Activated naive CD4-positive, alpha-beta T cell (primary cell): ENCODE measurements at places on chromosomes 5 and 9.

DNA sequence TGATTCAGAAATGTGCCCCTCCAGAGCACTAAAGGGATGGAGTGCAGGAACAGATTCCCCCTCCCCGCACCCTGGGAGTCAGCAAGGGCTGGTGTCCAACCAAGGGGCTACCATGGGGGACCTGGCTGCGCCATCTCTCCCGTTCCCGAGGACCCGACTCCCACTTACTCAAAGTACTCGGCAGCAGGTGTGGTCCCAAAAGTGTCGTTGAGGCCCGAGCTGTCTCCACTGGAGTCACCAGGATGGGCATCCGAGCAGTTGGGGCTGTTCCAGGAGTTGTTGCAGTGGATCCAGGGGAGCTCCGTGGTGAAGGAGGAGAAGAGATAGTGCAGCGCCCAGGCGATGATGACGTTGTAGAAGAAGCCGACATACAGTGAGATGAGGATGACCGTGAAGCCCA lies 12.9 kb downstream of the SLC6A3 start:
- no peak for DNase-seq

DNA sequence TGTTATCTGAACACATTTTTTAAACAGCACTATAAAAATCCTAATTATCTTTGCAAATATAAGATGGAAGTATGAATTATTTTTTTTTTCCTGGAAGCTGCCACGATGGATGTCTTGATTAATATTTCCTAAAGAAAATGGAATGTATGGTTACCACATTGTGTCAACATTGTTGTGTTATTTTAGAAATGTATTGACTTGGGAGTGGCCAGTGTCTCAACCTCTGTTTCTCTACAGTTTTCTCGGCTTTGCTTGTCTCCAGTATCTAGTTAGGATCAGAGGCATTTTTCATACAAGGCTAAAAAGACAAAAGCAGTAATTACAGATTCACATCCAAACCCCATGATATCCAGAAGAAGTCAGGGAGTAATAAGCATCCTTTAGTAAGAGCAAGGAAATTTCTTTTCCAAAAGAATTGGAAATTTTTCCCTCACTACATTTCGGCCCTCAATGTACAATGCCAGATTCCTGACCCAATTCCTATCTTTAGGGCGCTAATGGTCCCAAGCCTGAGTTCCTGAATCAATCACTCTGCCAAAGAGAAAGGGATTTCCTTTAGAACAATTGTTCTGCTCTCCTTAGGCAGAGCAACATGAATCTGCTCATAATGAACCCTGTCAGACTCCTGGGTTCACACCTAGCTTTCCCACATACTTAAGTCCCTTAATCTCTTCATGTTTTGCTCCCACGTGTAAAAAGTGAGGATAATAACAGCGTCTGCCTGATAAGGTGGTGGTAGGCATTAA lies 111.7 kb downstream of the EDIL3 start:
- no peak for DNase-seq

DNA sequence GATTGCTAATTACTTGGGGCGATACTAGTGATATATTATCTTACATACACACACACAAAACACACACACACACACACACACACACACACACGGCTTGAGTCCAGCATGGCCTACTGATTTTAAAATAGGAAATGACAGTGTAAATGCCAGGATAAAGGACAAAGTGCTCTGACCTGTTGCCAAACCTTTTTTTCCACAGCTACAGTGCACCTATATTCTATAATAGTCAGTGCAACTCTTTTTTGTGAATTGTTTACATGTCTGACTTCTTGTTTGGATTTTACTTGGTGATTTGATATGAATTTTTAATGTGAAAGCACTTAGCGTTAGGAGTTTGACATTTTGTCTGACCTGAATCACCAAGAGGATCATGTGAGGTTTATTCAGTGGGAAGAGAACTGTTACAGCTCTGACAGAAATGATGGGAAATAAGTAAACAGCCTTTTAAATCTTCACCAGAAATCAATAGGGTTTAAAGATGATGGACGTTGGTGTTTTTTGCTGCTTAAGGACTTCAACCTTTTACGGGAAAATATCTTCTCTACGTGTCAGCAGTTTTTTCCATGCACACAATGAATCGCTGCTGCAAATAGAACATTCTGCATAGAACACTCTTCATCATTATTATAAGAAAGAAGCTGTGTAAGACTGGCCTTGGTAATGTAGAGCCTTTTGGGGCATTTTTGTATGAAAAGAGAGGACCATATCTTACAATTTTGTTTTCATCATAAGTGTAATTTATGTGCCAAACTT lies 218.5 kb downstream of the RANBP17 start:
- no peak for DNase-seq

DNA sequence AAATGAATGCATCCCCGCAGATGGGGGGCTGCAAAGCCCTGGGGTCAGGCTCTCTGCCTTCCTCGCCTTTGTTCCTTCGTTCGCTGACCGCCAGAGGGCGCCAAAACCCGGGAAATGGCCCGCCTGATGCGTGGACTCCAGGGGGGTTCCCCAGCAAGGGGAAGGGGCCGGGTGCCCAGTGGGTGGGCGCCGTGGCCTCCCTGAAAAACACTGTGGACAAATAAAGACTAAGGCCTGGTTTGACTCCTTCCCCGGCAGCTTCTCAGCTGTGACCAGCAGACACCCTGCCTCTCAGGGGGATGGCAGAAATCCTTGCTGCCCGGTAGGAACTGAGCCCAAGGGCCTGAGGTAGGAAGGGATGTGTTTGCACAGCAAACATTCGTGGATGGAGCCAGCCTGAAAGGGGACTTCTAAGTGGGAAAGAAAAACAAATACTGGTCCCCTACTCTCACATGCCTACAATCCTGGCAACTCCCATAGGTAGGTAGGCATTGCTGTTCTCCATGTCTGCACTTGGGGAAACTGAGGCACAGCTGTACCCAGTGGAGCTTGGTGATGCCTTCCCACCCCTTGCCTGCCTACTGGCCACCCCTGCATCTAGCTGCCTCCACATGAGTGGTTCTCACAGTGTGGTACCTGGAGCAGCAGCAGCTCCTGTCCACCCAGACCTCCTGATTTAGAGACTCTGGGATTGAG lies 57.7 kb downstream of the DUSP1 start:
- peak; percentile 73 for DNase-seq

DNA sequence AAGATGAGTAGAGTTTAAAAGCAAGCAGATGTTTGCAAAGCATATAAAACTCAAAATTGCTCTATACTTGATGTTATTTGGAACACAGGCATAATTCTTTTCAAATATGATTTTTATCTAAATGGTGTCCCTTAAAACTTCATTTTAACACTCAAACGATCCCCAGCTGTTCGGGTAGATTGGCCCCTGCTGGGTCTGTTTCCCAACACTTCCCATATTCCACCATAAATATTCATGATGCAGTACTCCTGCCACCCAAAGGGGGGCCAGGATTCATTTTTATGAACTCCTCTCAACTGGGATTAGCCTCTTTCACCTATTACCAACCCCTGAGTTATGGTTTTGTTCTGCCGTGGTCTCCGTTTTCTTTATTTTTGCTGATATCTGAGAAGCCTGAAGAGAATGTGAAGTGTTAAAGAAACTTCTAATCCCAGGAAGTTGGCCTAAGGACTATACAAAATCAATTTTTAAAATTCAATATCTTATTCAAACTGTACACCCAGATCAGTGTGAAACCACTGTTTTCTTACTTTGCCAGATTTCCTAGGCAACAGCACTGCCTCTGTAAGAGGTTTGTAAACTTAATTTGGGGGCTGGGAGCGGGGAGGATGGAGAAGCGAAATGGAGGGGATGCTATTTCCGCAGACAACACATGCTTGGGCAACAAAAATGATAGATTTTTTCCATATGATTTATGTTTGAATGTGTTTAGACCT lies 384.1 kb downstream of the DMRT2 start:
- DNase-seq, result no peak

DNA sequence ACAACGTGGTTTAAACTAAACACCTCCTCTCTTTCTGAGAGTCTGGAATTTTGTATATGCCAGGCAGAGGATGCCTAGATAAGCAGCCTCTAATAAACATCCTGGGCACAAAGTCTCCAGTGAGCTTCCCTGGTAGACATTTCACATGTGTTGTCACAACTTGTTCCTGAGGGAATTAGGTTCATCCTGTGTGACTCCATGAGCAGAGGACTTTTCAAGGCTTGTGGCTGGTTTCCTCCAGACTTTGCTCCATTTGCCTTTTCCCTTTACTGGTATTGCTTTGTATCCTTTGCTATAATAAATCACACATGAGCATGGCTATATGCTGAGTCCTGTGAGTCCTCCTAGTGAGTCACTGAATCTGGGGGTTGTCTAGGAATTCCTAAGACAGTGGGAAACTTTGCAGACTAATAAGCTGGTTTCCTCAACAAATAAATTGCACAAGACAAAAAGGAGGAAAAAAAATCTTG lies 77.4 kb downstream of the NR2F1-AS1 start:
- no peak for DNase-seq

DNA sequence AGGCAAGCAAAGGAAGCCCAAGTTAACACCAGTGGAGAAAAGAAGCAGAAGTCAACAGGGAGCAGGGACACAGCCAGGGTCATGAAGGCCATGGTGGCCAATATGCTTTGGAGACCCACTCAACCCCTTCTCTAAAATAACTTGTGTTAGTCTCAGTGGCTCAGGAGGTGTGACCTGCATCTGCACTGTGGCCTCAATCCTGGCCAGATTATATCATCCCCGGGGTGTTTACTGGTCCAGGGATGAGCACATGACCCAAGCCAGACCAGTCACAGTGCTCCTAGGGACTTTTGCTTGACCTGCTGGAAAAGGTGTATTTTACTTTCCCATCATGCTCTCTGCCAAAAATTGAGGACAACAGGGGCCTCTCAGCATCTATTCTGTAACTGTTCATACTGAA lies 105.2 kb downstream of the DPYSL3 start:
- no peak for DNase-seq

- no peak for DNase-seq
Observed at GRCh38 chr9:120916588-120916987, 10.0 kb downstream of the TRAF1 start.

DNA sequence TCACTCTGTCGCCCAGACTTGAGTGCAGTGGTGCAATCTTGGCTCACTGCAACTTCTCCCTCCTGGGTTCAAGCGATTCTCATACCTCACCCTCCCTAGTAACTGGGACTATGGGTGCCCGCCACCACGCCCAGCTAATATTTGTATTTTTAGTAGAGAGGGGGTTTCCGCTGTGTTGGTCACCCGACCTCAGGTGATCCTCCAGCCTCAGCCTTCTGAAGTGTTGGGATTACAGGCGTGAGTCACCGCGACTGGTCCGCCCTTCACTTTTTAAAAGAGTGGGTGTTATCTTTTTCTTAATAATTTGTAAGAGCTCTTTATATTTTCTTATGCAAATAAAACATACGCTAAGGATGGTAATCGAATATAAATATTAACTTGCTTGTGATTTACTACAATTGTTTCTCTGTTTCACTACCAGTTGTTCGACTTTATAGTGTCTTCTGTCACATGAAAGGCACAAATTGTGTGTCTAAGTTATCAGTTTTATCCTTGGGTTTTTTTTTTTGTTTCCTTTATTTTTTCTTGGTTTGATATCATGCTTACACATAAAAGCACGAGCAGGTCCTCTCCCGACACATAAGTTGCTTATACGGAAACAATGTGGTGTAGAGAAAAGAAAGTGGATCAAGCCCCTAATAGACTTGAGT lies 1.9 kb upstream of the GPBP1 start:
- DNase-seq, result no peak

GRCh38 chr5:58750036-58750435 lies 167.2 kb downstream of the RAB3C start:
- DNase-seq, result no peak

GRCh38 chr5:81852291-81853029 lies 101.6 kb upstream of the SSBP2 start:
- DNase-seq, result no peak

DNA sequence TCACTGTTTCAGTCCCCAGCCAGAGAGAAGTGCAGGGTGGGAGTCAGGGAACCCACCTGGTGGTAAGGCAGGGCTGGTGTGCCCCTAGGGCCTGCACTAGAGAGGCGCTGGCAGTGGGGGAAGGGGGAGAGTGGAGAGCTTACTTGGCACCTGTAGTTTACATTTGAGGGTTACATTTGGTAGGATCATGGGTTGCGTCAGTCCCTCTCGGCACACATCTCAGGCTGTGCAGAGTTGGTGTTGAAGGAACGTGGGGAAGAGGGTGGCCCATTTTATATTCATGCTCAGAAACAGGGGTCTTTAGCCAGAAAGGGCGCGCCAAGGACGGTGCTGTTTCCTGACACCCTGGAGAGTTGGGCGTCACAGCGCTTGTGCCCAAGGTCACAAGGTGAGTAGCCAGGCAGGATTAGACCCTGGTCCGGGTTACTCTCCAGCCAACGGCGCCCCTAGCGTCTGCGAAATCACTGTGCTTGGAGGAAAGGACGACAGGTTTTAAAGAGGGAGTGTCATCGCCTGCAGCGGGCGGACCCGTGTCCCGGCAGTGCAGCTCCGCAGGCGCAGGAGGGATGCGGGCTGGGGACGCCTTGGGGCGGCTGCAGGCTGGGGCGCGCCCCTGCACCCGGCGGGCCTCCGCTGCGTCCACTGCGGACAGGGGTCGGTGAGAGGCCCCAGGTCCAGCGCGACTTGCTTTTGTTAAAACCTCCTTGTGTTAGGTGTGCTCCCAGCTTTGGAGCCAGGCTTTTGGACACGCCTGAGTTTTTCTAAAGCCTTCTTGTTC lies 272.6 kb downstream of the FANCC start:
- DNase-seq, result no peak

DNA sequence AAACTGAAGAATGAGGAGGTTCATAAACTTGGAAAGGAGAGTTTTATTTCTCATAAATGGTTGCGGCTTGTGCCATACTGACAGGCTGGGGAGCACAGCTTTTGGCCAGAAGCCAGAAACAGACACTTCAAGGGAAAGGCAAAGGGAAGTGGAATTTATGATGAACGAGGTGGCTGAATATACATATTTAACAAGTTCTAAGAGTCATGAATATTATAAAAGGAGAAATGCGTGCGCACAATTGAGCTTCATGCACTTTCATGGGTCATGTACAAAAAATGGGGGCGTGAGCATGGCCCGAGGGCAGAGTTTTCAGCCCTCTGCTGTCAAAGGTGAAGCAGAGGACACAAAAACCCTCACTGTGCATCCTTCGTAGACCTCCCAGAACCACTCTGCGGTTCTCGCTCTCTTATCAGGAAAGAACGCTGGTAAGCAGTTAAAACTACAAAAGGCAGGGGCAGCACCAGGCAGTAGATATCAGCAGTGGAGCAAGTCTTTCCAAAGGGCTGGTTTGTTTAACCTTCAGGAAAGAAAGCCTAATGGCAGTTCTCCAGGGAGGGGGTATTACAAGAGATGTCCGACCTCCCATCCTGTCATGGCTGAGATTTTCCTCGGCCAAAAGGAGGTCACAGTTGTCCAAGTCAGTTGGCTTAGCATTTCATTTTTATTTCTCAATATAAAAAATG lies 29.0 kb downstream of the AUH start:
- no peak for DNase-seq

DNA sequence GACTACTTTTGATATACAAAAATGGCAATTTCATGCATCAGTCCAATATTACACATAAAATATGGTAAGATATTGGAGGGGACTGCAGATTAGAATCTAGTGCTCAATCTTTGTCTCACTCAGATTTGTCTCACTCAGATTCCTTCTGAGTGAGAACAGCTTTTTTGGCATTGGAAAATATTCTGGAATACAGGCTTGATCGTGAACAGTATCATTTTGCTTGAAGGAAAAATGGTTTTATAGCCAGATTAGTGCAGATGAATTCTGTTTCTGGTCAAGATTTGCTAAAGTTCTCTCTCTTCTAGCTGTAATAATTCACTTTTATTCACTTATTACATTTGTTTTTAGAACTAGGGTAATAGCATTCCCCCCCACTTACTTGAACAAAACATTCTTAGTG lies 51.2 kb downstream of the MAN2A1 start:
- DNase-seq, result no peak
